Activated CD4-positive, alpha-beta T cell treated with anti-CD3 and anti-CD28 coated beads, Interleukin-2, amount 50 U/mL, for 24 hours (primary cell): ENCODE measurements at places on chromosomes 12 and 14.

GRCh38 chr12:113461666-113462065 is 10.0 kb downstream of the LHX5 start:
- DNase-seq: no peak

GRCh38 chr12:33192226-33192625 is 247.4 kb downstream of the SYT10 start:
- DNase-seq: no peak

DNA sequence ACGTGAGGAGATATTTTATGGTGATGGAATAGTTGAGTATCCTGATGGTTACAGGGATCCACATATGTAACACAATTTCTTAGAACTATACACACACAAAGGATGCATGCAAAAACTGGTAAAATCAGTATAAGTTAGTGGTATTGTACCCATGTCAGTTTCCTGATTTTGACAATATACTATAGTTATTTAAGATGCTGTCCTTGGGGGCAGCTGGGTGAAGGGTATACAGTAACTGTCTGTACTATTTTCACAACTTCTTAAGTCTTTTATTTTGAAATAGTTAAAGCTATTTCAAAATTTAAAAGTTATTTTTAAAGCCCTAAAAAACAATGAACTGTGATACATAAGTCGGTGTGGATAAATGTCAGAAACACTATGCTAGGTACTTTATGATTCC is 24.5 kb upstream of the POLR3B start:
- DNase-seq: no peak

DNA sequence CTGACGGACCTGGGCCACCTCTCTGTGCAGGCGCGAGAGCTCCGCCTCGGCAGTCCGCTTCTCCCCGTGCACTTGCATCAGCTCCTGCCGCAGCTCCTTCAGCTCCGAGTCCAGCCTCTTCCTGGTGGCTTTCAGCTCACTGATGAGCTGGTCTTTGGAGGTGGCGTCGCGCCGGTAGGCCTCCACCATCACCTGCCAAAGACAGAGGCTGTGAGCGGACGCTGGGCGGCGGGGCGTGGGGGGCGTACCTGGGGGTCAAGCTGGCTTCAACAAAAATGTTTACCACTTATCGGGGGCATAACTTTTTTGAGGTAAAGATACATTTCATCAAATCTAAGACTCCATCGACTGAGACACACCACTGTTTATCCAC is 27.5 kb upstream of the ANKLE2 start:
- DNase-seq: no peak

DNA sequence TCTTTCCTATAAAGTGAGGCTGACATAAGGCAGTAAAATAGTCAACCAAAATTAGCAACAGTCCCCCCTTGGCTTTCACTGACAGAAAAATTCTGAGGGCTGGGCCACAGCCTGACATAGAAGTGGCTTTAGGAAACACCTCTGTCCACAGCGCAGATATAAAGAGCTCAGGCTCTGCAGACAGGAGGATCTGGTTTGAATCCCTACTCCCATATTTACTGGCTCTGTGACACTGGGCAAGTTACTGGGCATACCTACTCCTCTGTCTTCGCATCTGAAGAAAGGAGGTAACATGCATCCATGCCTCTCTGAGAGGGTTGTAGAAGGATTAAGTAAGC is 95.3 kb downstream of the STXBP6 start:
- DNase-seq: no peak

- no peak for DNase-seq
Measured at GRCh38 chr12:42957561-42958290, 368.2 kb upstream of the PRICKLE1 start.

DNA sequence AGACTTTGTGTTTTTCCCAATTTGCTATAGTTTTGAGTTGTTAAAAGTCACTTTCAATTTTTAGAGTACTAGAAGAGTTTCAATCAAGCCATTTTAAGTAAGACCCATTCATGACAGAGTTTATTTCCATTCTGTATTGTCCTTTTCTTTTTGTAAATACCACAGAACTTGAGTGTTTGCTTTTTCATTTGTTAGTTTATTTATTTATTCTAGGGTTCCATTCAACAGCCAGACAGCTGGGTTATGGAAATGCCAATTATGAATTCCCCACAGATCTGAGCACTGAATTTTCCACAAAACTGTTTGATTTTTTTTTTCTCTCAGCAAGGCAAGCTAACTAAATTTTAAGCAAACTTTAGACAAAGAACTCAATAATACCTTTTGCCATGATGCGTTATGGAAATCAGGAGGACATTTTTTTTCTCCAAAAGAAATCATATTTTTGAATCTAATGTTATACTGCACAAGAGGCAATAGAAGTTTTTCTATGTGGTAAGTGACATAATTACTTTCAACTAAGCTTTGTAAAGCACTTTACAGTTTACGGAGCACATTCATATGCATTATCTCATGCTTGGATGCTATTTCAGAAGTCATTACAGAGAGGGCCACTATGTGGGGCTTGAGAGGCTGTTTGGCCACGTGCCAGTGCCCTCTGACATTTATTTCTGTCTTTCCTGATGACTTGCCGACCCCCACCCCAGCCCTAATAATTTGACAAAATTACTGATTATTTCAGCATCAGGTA is 181.5 kb downstream of the VRK1 start:
- DNase-seq: no peak

GRCh38 chr12:132324841-132325732 is 4.3 kb downstream of the GALNT9 start:
- no peak for DNase-seq
